Glomerular endothelial cell (primary cell): ENCODE measurements at places on chromosomes 6 and 20. TPM values are rescaled to one million over a fixed set of nuclear protein-coding genes. Genes with fewer than 3 reads are reported as not detected.

DNA sequence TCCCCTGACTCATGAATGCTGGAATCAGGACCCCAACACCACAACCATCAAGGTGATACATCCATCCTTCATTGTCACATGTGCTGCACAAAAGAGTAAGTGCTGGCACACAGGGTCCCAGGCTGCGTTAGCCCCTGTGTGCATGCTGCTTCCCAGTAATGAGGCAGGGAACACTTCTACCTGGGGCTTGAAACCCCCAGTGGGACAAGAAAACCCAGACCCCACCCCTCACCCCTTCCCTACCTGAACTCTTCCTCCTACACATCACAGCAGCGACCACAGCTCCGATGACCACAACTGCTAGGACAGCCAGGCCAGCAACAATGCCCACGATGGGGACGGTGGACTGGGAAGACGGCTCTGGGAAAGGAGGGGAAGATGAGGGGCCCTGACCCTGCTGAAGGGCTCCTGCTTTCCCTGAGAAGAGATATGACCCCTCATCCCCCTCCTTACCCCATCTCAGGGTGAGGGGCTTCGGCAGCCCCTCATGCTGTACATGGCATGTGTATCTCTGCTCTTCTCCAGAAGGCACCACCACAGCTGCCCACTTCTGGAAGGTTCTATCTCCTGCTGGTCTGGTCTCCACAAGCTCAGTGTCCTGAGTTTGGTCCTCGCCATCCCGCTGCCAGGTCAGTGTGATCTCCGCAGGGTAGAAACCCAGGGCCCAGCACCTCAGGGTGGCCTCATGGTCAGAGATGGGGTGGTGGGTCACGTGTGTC is 2.0 kb downstream of the HLA-B start:
- no peak for DNase-seq

DNA sequence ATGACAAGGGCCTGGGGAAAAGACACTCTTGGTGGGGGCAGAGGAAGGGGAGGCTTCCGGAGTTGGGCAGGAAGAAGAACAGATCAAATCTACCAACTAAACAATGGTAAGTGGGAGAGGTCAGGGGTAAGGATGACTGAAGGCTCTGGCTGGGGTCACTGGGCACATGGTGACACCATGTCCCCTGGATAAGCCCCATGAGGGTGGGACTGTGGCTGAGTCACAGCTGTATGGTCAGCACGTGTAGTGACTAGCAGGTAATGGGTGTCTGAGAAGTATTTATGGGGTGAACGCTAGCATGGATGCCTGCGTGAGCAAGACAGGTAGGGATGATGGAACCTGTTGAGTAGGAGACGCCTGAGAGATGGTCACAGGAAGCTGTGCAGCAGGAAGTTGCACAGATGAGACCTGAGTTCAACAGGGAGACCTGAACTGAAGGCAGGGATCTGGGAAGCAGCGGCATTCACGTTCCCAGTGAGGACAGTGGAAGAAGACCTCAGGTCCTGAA is 64.5 kb upstream of the SNX9 start:
- DNase-seq, result no peak

COL12A1 gene
- total RNA-seq, result 49.3 and 97.3 TPM in 2 replicates

DNA sequence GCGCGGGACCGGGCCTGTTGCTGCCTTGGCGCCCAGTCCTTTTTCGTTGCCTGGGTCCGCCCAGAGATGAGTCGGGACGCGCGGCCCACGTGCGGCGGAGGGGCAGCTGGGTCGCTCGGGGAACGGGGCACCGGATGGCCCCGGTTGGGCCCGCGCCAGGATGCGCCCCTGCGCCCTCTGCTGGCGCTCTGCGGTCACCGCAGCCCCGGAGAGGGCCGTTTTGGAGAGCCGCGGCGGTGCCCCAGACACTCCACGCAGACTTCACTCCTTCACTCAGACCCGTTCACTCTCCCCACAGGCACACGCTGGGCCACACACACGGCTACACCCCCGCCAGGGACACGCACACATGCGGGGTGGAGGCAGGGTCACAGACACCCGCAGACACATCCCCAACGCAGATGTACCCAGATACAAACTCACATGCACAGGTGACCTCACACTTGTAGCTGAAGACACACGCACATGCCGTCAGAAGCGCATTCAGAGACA is 38.8 kb downstream of the SRC start:
- no peak for DNase-seq

CDKN1A gene
- 562 and 624 TPM in 2 replicates for total RNA-seq

HSPA12B gene
- 25.5 and 26.3 TPM in 2 replicates for total RNA-seq

- DNase-seq, result no peak
These were observed 13.5 kb downstream of the THBS2 start for GRCh38 chr6:169240125-169240524.

- no peak for DNase-seq
These were observed 163.1 kb upstream of the THEMIS start for GRCh38 chr6:128063850-128064539.

SLC25A27 gene
- total RNA-seq, result 2.2 and 2.6 TPM in 2 replicates

- DNase-seq, result no peak
These were observed 50.0 kb downstream of the SGK1 start for GRCh38 chr6:134267917-134268361.

SYCP2L gene
- 0.29 and 0.88 TPM in 2 replicates for total RNA-seq

GRCh38 chr6:24838081-24838480 is 39.4 kb upstream of the ARMH2 start:
- no peak for DNase-seq

DNA sequence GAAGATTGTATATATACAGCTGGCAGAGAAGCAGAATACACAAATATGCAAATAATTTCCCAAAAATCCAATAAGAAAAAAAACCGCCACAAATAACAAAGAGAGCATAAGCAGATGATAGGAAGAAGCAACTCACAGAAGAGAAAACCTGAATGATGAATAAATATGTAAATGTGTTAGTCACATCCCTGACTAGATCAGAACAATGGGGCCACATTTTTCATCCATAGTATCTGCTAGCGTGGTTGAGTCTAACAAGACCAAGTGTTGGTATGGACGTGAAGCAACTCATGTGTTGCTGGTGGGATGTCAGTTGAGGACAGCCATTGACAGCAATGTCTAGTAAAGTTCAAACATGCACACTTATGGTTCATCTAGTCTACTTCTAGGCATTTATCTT is 3.9 kb upstream of the SLC22A3 start:
- DNase-seq, result no peak

TNXB gene
- total RNA-seq, result 1.5 and 1.7 TPM in 2 replicates
